DMS79 (cell line): ENCODE measurements at places on chromosomes 2 and 18.
A peak's percentile ranks its signal among the peaks of the same experiment; 100 is the strongest.

DNA sequence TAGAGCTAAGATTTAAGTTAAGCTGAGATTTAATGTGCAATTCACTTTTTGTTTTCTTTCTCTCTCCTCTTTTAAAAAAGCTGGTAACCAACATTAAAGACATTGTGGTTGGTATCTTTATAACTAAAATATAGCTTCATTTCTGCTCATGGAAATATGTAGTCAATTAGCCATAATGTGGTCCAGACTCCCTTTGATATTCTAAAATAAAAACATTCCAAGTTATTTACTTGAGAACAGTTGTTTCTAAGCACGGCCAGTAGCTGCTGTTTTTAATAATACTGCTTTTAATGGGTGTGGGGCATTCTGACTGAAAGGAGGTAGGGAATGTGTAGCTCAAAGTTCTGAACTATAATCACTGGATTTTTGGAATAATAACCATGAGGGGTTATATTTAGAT lies 183.3 kb upstream of the FBXO11 start:
- DNase-seq: no peak

GRCh38 chr18:9697121-9697520 lies 11.0 kb upstream of the RAB31 start:
- DNase-seq: no peak

DNA sequence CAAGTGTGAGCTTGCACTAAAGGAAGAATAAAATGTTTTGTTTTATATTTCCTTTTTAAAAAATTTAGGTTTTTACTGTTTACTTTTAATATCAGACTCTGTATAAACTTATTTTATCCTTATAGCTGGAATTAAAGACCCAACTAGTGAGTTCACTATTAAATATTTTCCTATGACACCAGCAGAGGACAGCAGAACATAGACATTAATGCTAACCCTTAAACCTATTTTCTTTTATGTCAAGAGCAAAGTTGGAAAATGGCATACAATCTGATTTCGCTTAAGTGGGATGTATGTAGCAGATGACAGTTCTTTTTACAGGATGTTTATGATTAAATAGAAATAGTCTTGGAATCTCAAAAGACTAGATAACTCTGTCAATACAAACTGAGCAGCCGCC lies 188.2 kb upstream of the XIRP2 start:
- DNase-seq: no peak

DNA sequence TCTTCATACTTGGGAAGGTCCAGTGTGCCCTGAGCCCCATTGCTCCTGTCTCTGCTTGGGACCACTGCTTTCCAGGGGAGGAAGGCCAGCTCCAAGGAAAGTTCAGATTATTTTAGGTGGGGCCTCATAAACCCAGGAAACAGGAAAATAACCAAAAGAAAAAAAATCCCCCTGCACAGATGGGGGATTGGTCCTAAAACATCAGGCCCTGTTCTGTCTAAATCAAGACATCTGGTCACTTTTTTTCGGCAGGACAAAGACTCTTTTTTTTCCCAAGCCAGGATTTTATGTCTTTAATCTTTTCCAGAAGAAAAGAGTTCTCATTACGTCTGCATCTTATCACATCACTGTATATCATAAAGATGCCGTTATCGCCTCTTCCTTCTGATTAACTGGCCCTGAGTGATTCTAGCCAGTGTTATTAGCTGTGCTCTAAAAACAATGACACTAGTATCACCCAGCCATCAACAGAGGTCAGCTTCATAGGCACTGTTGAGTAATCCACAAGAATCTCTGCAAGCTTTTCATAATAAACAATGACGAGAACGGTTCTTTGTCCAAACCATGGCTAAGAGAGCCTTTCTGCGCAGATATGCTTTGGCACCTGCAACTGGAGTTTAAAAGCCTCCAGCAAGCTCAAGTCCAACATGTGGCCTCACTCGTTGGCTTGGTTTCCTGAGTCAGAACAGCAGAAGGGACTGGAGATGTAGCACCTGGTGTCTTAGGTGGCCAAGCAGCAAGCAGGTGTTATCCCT lies 138.2 kb downstream of the VAPA start:
- DNase-seq: no peak

GRCh38 chr2:100833331-100833730 lies 13.4 kb downstream of the NPAS2 start:
- no peak for DNase-seq

DNA sequence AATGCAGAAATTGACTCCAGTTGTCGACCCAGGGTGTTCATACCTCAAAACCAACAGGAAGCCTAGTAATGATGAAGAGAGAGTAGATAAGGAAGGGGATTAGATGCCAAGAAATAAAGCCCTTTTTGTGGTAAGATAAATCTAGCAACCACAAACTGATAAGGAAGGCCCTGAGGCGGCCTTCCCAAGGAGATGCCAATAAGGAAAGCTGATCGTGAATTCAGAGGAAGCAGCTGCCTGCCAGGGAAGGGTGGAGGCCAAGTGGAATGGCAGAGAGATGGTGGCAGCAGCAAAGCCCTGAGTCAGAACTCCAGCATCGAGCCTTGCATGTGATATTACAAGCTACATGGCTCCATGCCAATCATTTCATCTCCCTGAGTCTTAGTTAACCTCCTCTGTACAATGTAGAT lies 126.3 kb downstream of the IRS1 start:
- DNase-seq: no peak

- DNase-seq: no peak
Measured at GRCh38 chr18:74451148-74451547, 6.0 kb downstream of the DIPK1C start.

DNA sequence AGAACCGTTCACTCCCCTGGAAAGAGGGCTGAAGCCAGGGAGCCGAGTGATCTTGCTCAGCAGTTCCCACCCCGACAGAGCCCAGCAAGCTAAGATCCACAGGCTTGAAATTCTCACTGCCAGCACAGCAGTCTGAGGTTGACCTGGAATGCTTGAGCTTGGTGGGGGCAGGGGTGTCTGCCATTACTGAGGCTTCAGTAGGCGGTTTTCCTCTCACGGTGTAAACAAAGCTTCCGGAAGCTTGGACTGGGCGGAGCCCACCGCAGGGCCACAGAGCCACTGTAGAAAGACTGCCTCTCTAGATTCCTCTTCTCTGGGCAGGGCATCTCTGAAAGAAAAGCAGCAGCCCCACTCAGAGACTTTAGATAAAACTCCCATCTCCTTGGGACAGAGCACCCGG lies 180.8 kb downstream of the WDR7 start:
- DNase-seq: no peak

DNA sequence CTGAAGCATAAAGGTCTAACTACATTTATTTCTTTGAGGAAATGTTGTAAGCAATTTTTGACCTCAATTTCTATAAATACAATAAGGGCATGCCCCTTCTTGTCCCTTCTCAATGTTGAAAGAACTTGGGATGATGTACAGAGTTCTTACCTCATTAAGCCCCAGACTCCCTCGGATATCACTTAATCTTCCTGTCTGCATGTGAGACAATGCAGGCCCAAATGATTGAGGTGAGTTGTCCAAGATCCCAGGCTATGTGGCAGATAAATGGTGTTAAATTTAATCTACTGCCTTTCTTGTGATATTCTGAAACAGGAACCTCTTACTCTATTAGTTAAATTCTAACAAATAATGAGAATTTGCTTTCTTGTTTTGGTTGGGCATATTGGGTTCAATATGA lies 1073.4 kb upstream of the GYPC start:
- no peak for DNase-seq

GRCh38 chr2:54942373-54942772 lies 107.9 kb downstream of the RTN4 start:
- DNase-seq: no peak

GRCh38 chr2:112216167-112216566 lies 38.7 kb downstream of the ZC3H8 start:
- no peak for DNase-seq

DNA sequence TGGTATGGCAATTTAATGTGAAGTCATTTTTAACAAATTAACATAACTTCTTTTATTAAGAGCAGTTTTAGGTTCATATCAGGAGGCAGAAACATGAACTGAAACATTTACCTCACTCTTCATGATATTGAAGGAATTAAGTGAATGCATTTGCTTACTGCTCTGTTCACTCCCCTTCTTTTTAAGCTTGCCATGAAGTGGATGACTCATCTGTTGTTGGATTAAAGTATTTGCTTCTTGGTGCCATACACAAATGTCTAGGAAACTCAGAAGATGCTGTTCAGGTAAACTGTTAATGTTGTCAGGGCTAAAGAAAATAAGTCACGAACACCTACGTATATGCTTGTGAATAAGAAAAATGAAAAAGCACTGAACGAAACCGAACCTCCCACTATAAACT lies 10.2 kb upstream of the CABYR start:
- DNase-seq: no peak

GRCh38 chr2:219609149-219609750 lies 11.6 kb downstream of the STK11IP start:
- DNase-seq: no peak

DNA sequence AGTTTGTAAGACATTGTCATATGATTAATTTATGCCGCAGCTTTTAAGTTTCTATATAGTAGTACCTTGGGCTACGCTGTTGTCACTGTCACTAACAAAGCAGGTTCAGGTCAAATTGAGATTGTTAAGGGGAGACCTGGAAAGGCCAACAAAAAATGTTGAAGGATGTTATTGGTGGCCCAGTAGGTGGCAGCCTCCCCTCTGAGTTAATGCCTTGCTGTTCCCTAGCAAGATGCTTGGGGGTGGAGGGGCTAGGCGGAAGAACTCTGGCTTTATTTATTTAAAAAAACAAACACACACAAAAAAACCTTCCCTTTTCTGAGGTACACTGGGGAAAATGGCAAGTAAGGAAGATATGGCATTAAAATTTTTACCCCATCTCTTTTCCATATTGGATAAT lies 128.3 kb upstream of the ATP5MC3 start:
- DNase-seq: peak; percentile 28

DNA sequence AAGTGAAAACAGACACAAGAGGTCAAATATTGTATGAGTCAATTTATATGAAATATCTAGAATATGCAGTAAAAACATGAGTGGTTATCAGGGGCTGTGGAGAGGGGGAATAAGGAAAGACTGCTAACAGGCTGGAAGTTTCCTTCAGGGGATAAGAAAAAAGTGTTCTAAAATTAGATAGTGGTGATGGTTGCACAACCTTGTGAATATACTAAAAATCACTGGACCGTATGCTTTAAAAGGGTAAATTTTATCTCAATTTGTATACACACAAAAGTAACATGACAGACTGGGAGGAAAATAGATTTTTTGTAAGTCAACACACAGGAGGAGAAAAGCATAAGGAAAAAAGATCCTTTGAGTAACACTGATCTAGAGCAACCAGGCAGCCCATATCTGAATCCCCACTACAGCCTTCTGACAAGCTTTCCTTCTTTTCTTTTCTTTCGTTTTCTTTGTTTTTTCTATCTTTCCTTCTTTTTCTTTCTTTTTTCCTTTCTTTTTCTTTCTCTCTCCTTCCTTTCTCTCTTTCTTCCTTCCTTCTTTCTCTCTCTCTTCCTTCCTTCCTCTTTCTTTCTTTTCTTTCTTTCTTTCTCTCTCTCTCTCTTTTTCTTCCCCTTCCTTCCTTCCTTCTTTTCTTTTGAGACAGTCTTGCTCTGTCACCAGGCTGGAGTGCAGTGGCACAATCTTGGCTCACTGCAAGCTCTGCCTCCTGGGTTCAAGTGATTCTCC lies 95.4 kb downstream of the AAK1 start:
- no peak for DNase-seq

- DNase-seq: no peak
Measured at GRCh38 chr2:239825705-239825979, 199.5 kb downstream of the NDUFA10 start.

DNA sequence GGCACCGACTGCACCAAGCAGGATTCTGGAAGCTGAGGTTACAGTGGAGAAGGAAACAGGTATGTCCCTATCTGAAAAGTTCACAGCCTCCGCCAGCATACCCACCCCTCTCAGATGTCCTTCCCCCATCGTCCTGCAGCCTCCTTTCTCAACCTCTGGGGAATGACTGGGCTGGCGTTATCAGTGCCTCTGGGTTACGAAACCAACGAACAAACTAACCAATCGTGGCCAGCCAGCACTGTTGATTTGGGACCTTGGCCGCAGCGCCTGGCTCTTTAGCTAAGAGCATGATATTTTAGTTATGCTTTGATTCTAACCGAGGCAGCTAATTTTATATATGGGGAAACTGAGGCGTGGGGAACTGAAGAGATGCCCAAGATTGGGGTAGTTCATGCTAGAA lies 233.0 kb downstream of the TFCP2L1 start:
- DNase-seq: no peak

- DNase-seq: no peak
Measured at GRCh38 chr2:198016243-198016642, 211.8 kb downstream of the PLCL1 start.

- no peak for DNase-seq
Measured at GRCh38 chr2:763766-764525, 86.7 kb upstream of the TMEM18 start.

DNA sequence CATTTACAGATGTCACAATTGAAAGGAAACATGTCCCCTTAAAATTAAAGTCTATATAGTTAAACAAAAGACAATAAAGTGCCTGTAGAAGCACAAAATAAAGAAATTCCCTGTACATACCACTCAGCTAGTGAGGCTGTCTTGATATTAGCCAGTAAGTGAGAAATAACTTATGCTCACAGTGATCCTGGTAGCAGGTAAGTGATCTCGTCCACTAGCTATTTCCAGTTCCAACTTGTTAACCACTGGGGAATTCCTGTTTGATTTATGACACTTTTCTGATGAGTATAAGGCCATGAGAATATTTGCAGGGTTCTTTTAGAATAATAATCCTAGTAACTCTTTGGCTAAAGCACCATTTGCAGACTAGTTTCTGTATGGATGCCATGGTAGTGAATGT lies 127.9 kb upstream of the PGAP1 start:
- no peak for DNase-seq

GRCh38 chr2:10452956-10453904 lies 5.1 kb upstream of the ODC1 start:
- DNase-seq: no peak

DNA sequence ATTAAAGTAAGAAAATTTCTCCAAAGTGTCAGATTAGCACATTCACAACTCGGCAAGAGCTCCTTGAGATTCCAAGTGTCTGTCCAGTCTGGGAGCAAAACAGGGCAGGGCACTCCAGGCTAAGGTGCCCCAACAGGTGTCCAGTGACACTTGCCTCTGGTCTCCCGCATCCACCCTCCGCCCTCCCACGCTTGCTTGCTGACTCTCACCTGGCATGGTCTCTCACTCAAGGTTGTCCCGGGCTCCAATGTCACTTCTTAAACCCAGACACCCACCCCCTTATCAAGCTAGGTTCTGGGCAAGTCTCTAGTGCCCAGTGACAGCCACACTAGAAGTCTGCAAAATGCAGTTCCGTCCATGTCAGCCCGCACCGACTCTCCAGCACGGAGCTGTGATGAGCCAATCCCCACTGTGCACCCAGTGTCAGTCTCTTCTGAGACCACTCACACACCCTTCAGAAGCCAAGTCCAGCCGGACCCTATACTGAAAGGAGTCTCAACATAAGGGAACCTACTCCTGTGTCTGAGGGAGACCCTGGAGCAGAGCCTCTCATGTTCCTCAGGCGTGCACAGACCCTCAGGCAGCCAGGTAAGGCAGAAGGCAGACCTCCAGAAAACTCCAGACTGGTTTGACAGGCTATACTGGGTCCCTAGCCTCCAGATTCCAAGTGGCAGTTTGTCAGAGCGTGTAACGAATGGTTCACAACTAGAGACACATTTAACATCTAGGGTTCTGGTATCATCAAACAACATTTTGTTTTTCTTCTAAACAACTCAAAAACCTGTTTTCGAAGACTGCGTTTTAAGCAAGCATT lies 45.6 kb downstream of the HDLBP start:
- no peak for DNase-seq
